Hepatocyte (in vitro differentiated cells): ENCODE measurements at places on chromosomes 7 and 10.

GRCh38 chr10:81108516-81109199 is 571.0 kb downstream of the SH2D4B start:
- peak; percentile 61 for DNase-seq

- DNase-seq, result no peak
Measured at GRCh38 chr10:123100030-123100762, 35.6 kb upstream of the HMX3 start.

DNA sequence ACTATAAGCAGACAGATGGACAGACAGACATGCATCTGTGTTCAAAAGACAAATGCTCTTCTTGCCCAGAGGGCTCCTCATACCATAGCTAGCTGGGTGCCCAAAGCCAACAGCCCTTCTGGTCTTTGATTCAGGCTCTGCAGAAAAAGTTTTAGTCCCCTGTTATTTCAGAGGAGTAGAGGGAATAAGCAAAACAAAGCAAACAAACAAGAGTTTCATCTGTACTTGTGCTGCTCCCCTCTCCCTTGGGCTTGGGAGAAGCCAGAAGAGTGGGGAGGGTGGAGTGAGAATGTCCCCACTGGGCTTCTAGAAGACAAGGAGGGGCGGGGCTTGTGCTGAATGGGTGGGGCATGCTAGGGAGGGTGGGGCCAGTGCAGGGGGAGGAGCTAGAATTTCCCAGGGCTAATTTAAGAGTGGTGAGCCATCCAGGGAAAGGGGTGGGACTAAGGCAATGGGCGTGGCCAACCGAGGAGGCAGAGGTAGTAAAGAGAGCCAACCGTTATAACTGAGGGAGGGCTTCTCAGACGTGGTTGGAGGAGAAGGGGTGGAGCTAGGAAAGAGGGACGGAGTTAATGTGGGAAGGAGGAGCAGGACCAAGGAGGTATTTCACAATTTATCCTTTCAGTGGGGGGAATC is 101.2 kb upstream of the MGMT start:
- DNase-seq, result no peak

GRCh38 chr7:135522509-135522908 is 12.6 kb upstream of the CNOT4 start:
- no peak for DNase-seq

DNA sequence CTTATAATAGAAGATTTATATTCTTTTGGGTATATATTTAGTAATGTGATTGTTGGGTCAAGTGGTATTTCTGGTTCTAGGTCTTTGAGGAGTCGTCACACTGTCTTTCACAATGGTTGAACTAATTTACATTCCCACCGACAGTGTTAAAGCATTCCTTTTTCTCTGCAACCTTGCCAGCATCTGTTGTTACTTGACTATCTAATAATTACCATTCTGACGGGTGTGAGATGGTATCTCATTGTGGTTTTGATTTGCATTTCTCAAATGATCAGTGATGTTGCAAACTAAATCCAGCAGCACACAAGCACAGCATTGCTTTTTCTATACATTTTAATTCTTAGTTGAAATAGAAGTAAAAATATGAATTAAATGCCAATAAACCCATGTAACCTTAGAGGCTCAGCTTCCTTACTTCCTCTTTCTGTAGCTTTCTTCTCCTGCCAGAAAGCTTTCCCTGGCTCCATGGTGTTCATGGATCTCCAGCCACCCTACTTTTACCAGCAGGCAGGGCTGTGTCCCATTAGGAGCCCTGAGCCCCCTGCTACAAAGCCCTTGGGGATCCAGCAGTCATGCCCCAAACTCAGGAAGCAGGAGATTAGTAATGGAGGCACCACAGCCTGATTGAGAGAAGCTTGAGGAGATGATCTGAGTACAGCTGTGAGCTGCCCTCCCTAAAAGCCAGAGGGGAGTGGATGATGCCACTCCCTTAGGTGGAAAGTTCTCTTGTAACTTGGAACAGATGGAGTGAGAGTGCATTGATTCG is 158.6 kb downstream of the TMEM178B start:
- no peak for DNase-seq

- DNase-seq, result peak; percentile 42
Measured at GRCh38 chr10:70348228-70348850, 34.1 kb downstream of the LRRC20 start.

- DNase-seq, result no peak
Measured at GRCh38 chr10:60511477-60512229, 122.0 kb upstream of the ANK3 start.

DNA sequence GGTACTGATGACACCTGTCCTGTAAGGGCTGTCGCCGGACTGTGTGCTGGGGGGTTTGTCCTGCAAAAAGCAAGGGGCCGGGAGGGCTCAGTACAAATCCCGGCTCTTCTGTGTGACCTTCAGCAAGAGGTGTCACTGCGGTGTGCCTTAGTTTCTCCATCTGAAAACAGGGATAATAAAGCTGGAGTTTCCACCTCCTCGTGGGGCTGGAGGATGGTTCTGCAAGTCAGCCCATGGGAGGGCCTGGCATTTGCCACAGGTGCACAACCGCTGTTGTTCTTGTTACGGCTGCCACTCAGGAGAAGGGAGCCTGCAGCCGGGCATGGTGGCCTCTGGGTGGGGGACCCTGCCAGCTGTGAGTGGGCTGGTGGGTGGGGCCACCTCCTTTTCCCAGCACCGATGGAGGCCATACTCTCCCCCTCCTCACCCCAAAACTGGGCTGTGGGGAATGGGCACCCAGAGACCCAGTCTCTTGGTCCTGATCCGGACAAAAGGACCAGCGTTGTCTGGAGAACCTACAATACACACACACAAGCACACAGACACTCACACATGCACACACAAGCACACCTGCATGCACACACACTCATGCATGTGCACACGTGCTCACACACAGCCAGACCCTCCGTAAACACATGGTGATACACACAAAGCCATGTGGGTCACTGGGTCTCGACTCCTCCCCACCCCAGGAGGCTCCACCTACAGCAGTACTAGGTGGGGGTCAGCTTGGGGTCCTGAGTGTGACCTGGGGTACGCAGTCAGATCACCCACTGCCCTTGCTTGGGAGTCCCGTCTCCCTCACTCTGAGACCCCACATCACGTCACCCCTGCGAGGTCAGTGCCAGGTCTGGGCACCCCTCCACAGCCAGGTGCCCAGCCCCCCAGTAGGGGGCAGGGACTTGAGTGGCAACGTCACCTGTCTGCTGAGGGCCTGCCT is 34.1 kb downstream of the ELFN1 start:
- no peak for DNase-seq
